ENCODE measurements at places on chromosomes 1 and 21.

DNA sequence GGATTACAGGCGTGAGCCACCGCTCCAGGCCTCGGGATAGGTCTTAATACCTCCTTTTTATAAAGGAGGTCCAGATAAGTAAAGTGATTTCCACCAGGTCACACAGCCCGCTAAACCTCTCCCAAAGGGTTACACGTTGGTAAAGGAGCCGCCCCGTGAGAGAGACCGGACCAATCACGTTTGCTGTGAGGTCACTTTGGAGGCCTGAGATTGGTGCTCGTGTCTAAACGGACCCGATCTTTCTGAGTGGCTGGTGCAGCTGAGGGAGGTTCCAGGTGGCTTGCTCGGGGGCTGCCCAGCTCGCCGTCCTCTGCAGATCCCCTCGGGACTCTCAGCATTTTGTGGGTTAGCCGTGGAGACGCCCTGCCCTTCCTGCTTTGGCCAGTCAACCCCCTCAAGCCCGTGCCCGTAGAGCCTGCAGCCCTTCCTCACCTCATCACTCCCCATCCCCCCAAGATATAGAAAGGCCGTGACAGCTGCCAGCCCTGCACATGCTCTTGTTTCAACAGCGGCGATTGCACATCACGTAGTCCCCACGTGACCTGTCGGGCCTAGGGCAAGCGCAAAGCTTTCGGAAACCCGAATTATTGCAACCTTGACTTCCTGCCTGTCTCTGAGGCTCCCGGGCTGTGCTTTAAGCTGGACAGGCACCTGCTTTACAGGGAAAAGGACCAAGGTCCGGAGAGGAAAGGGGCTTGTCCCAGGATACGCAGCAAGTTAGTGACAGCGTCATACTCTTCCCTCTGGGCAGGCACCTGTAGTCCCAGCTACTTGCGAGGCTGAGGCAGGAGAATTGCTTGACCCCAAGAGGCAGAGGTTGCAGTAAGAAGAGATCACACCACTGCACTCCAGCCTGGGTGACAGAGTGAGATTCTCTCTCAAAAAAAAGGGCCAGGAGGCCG is 5.0 kb upstream of the COA7 start:
- DNase-seq, result peak; percentile 89
- H3K4me3 ChIP-seq, result peak overlapping the region; percentile 86
- peak overlapping the region; percentile 91 for H3K27ac ChIP-seq
- no peaks in the 10 kb centered on the region for H3K36me3 ChIP-seq
- H3K27me3 ChIP-seq, result peaks cover 3% of the 10 kb centered on the region
- H3K4me1 ChIP-seq, result peaks cover 28% of the 10 kb centered on the region

DNA sequence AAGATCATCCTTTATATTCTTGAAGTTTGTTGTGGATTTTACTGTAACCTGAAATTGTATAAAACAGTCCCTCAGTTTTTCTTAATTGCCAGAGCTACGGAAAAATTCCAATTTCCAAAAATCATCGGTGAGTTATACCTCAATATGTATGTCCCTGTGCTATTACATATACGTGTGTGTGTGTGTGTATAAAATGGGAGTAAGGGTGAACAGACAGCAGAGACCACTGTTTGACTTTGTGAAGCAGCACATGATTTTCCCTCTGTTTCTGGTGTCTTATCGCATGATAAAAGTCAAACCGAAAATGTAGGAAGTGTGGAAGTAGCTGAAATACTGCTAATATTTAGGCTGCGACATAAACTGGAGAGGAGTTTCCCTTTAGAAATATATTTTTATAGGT is 1.2 kb downstream of the OR2T1 start:
- peaks cover 16% of the 10 kb centered on the region for H3K4me1 ChIP-seq
- H3K27ac ChIP-seq, result no peak overlapping the region
- no peak for DNase-seq
- H3K27me3 ChIP-seq, result no peaks in the 10 kb centered on the region
- H3K36me3 ChIP-seq, result no peaks in the 10 kb centered on the region
- no peak overlapping the region for H3K4me3 ChIP-seq

DNA sequence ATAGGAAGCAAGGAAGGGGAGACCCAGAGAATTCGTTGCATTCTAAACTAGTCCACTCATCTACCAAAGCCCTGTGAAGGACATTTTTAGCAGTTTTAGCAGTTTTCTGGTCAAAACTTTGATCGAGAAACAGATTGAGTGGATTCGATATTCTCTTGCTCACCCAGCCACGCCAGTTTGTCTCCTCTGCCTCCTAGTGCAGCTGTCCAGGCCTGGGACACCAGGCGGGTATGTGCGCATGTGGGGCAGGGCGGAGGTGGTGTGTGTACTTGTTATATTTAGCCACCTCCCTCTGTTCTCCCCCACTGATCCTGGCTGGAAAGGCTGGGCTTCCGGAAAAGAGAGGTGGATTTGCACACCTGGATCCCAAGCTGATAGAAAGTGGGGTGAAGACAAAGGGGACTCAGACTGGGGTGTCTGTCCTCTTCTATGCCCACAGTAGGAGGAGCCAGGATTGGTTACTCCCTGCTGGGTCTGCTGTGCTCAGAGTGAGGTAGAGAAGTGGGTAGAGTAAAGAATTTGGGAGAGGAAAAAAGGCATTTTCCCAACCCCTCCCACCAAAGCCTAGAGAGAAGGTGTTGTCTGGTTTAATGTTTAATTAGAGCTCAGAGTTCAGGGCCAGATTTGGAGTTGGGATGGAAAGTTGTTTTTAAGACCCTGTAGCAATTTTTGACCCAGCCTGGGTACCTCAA is 3.8 kb downstream of the LMNA start:
- H3K27ac ChIP-seq, result no peak overlapping the region
- no peak for DNase-seq
- H3K4me1 ChIP-seq, result peaks cover 42% of the 10 kb centered on the region
- peaks cover 46% of the 10 kb centered on the region for H3K27me3 ChIP-seq

DNA sequence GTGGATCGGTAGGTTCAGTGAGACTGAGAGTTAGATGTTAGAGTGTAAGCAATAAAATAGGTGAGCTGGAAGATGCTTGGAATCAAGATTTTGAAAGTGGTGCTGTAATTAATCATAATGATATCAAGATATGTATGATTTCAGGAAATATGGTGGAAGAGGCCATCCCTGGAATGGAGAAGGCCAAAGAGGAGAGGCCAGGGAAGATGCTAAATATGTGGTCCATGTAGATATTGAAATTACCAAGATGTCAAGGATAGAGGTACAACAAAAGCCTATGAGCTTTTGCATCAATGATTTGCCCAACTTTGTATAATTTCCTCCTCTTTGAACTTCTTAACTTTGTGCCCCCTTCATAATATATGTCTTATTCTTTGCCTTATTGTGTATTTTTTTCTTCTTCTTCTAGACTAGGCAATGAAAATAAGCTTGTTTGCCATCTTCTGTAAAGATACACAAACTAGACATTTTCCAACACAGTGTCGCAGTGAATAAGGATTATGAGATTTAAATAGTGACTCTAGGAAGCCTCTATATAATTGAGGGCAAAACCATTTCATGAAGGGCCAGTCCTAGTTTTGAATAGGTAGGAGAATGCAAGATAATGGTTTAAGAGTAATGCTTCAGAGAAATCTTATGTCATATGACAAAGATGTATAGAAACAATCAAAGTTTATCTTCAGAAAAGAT is 8.9 kb downstream of the PTGS2 start:
- DNase-seq, result no peak
- no peak overlapping the region for H3K4me3 ChIP-seq
- no peaks in the 10 kb centered on the region for H3K36me3 ChIP-seq
- no peak overlapping the region for H3K27ac ChIP-seq

GRCh38 chr1:7390604-7391000 is 380.5 kb upstream of the VAMP3 start:
- H3K4me3 ChIP-seq, result no peak overlapping the region
- H3K27me3 ChIP-seq, result peaks cover 4% of the 10 kb centered on the region
- H3K4me1 ChIP-seq, result no peaks in the 10 kb centered on the region
- no peak overlapping the region for H3K27ac ChIP-seq
- no peak for DNase-seq

DNA sequence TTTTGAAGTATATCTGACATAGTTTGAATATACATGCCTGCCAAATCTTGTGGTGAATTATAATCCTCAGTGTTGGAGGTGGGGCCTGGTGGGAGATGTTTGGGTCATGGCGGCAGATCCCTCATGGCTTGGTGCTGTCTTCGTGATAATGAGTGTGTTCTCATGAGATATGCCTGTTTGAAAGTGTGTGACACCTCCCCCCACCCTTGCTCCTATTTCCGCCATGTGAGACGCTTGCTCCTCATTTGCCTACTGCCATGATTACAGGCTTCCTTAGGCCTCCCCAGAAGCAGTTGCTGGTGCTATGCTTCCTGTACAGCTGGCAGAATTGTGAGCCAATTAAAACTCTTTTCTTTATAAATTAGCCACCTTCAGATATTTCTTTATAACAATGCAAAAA is 436.6 kb upstream of the BEND5 start:
- no peaks in the 10 kb centered on the region for H3K36me3 ChIP-seq
- no peak overlapping the region for H3K4me3 ChIP-seq
- H3K4me1 ChIP-seq, result no peaks in the 10 kb centered on the region
- no peaks in the 10 kb centered on the region for H3K27me3 ChIP-seq

GRCh38 chr1:159675046-159675445 is 39.3 kb downstream of the CRP start:
- H3K4me3 ChIP-seq, result no peak overlapping the region
- no peaks in the 10 kb centered on the region for H3K36me3 ChIP-seq
- peaks cover 6% of the 10 kb centered on the region for H3K27me3 ChIP-seq
- DNase-seq, result no peak
- no peak overlapping the region for H3K27ac ChIP-seq
- H3K4me1 ChIP-seq, result no peaks in the 10 kb centered on the region

DNA sequence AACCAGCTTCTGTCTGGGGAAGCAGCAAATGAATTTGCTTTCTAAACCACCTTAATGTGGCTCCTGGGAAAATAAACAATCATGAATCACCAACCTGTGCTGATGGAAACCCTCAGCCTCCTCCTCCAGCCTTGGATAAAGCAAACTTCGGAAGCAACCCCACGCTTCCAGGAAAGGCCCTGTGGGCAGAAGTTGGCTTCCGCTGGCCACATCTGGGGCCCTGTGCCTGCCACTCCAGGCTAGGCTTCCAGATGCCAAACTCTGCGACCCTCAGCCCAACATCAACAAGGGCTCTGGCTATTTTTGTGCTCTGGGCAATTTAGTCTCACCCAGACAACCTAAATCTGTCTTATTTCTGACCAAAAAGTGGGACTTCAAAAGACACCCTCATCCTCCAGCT is 6.2 kb upstream of the OXCT2 start:
- no peaks in the 10 kb centered on the region for H3K36me3 ChIP-seq
- H3K4me3 ChIP-seq, result no peak overlapping the region
- H3K27me3 ChIP-seq, result peaks cover 15% of the 10 kb centered on the region
- H3K27ac ChIP-seq, result no peak overlapping the region
- peaks cover 4% of the 10 kb centered on the region for H3K4me1 ChIP-seq

DNA sequence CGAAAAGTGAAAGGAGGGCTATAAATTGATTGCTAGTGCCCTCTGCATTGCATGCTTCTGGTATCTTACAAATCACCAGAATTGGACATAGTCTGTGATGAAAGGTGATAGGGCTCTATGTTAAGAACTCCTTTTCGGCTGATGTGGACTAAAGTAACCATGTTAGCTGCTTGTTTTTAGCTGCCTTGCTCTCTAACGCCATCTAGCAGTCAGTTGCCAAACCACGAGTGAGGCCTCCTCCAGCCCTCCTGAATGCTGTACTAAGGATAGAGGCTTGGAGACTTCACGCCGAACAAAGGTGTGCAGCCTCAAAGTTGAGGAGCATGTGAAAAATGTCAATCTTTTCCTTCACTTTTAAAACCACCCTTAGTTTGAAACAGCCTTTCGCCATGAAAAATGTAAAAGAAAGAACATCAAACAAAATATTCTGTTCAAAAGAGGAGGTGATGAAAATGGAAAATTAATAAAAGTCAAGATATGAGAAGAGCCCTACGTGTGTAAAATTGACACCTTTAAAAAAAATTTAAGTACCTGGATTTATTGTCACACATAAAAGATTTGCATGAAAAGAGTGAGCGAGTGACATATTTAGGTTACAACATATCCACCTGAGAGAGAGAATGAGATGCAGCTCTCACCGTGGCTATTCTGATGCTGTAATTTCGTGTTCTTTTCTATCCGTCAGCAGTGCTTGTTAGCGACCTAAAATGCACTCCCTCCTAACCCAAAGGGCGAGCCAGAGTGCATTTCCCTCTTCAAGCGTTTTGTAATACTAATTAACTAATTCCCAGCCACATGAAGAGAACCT is 8.1 kb downstream of the LRRC53 start:
- no peak overlapping the region for H3K27ac ChIP-seq
- no peak overlapping the region for H3K4me3 ChIP-seq
- H3K36me3 ChIP-seq, result no peaks in the 10 kb centered on the region
- H3K4me1 ChIP-seq, result no peaks in the 10 kb centered on the region

- no peak overlapping the region for H3K27ac ChIP-seq
- no peaks in the 10 kb centered on the region for H3K27me3 ChIP-seq
Observed at GRCh38 chr1:43309405-43310025, 8.7 kb downstream of the TIE1 start.

DNA sequence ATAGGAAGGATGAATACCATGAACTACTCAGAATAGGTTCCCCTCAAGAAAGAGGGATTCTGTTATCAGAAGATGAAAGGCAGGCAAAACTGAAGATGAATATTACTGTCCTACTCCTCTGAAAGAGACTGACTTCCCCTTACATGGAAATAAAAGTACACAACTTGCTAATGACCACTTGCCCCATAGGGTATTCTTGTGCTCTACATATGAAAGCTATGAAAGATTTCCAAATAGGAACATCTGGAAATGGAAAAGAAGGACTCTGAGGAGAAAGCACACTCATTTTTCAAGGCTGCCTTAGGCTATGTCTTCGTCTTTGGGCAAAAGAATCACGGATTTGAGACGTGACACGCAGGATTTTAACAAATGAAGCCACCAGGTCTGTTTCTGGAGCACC is 170.1 kb upstream of the DAB1 start:
- H3K36me3 ChIP-seq, result no peaks in the 10 kb centered on the region
- no peak overlapping the region for H3K27ac ChIP-seq
- H3K4me1 ChIP-seq, result no peaks in the 10 kb centered on the region
- no peaks in the 10 kb centered on the region for H3K27me3 ChIP-seq

GRCh38 chr1:24363994-24364393 is 44.8 kb downstream of the GRHL3 start:
- no peaks in the 10 kb centered on the region for H3K36me3 ChIP-seq
- H3K27me3 ChIP-seq, result no peaks in the 10 kb centered on the region
- peaks cover 9% of the 10 kb centered on the region for H3K4me1 ChIP-seq
- H3K4me3 ChIP-seq, result no peak overlapping the region
- DNase-seq, result no peak

GRCh38 chr1:28510273-28510969 is 4.6 kb downstream of the RCC1 start:
- H3K4me1 ChIP-seq, result peaks cover 44% of the 10 kb centered on the region
- H3K4me3 ChIP-seq, result peak overlapping the region; percentile 97
- peak overlapping the region; percentile 97 for H3K27ac ChIP-seq
- no peaks in the 10 kb centered on the region for H3K27me3 ChIP-seq
- DNase-seq, result no peak

GRCh38 chr1:89081005-89081404 is 16.0 kb upstream of the GBP1 start:
- H3K27me3 ChIP-seq, result no peaks in the 10 kb centered on the region
- H3K4me1 ChIP-seq, result peaks cover 3% of the 10 kb centered on the region
- H3K27ac ChIP-seq, result no peak overlapping the region

- no peak for DNase-seq
- H3K4me1 ChIP-seq, result peaks cover 44% of the 10 kb centered on the region
- H3K36me3 ChIP-seq, result peaks cover 34% of the 10 kb centered on the region
- H3K4me3 ChIP-seq, result peak overlapping the region; percentile 53
- peak overlapping the region; percentile 68 for H3K27ac ChIP-seq
Observed at GRCh38 chr1:39268112-39268581, 63.7 kb downstream of the MACF1 start.

Data from activated CD8-positive, alpha-beta T cell treated with anti-CD3 and anti-CD28 coated beads, Interleukin-2, amount 10 ng/mL, durations not matched to agents 7 days and 5 days (primary cell).